WERI-Rb-1 (cell line): ENCODE measurements at places on chromosomes 3 and 15.
A peak's percentile ranks its signal among the peaks of the same experiment; 100 is the strongest.

GRCh38 chr15:65032801-65033537, 3.5 kb upstream of the MTFMT start:
- DNase-seq, result peak; percentile 83

GRCh38 chr3:194107107-194107506, 28.8 kb upstream of the HES1 start:
- no peak for DNase-seq

DNA sequence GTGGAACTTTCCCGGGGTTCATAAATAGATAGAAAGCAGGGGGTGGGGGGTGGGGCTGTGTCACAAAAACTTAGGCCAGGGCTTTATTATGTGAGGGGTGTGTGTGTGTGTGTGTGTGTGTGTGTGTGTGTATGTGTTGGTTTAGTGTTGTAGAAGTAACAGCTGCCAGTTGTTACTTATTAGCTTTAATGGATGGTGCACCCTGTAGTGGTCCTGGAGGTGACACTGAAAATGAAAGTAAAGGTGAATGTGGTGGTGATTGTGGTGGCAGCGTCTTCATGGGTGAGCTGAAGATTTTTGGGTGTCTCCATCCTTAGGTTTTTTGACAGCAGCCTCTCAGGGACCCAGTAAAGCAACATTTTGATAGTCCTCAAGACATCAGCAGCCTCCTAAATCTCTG, 449.9 kb downstream of the PDCD6IP start:
- DNase-seq, result no peak

DNA sequence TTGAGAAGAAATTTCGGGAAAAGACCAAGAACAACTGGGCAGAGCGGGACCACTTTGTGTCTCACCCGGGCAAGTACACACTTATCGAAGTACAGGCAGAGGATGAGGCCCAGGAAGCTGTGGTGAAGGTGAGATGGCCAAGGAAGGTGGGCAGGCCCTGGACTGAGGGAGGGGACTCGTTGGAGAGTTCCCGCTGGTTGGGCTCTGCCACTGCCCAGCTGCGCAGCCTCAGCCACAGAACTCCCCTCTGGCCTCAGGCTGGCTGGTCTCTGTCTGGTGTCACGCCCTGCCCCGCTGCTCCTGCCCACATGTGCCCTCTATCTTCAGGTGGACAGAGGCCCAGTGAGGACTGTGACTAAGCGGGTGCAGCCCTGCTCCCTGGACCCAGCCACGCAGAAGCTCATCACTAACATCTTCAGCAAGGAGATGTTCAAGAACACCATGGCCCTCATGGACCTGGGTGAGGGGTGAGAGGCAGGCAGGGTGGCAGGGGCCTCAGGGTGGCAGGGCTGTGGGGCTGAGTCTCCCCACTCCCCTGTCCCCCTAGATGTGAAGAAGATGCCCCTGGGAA, 2.4 kb downstream of the PARP3 start:
- DNase-seq, result no peak

DNA sequence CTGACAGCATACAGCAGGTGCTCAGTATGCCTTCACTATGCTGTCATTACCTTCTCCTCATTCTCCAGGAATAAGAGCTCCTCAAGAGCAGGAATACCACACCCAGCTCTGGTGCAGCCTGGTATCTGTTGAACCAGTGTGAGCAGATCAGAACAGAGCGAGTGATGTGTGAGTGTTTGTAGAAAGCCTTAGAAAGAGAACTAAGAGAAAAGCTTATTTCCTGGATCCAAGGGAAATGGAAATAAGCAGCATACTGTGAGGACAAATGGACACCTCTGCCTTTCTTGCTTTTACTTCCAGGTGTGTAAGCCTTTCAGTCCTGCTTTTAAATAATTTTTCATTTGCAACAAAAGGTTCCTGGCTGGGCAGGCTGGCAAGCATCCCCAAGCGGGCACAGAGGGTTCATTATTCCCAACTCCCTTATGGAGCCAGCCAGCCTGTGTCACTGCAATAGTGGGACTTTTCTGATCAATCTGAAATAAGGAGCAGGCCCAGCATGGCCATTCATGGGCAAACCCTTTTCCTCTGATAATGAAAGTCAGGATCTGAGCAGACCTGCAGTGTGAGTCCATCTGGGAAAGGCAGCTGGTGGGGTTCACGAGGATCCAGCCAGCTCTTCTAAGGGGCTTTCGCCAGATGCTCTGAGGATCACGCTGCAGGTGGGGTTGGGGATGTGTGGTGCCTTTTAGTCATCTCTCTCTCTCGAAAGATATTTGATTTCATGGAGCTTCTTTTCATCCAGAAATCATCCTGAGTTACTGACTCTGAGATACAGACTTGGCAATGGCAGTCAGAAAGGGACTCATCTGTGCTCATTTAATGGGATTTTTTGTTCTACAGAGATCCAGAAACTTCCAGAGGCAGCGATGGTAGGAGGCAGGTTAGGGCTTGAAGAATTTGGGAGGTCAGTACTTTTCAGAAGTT, 594.9 kb upstream of the CFAP20DC start:
- no peak for DNase-seq

GRCh38 chr15:89356634-89357298, 22.1 kb upstream of the POLG start:
- DNase-seq, result peak; percentile 48

GRCh38 chr3:198106265-198106664, 146.2 kb downstream of the LMLN start:
- DNase-seq, result no peak

DNA sequence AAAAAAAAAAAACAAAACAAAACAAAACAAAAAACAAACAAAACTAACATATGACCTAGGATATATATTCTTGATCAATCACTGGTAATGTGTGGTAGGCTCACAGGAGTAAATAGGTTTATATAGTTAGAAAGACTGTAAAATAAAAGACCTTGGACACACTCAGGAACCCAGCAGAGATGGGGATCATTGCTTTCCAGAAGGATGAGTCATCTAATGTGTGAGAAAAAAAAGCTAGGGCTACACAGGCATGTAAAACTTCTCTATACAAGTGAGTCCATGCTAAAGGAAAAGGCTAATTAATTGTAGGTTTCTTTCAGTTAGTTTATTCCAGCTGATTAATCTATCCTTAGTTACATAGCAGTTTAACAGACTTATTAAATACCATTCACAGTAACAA, 710.3 kb upstream of the ARPP21 start:
- DNase-seq, result no peak

DNA sequence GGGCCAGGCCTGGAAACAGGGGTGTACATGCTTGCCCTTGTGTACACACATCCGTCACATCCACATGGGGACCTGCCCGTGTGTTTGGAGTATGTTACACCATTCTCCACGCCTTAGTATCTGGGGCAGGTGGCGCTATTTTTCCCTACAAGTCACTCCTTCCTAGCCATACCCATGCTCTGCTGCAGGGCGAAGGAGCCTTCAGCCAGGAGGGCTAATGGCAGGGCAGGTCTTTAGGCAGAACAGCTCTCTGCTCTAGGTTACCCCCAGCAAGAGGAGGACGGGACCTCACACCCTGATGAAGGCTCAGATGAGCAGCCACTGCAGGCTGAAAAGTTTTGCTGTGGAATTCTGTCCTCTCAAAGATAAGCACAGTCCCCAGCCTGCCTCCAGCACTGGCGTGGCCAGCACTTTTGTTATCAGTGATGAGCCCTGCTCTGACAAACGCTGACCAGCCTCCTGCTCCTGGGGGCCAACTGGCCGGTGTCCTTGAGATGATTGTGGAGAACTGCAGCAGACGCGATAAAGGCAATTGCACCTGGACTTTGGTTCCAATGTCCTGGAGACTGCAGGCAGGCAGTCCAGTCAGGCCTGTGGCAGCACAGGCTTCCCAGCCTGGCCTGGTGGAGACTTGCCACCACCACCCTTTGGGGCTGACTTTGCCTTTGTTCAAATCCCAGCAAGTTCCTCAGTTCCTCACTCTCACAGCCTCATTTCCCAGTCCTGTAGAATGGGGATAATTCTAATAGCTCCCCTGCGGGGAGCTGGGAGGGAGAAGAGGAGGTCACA, 19.8 kb upstream of the PIGZ start:
- DNase-seq, result peak; percentile 32

GRCh38 chr3:197881970-197882338, 68.0 kb upstream of the RPL35A start:
- DNase-seq, result no peak

GRCh38 chr3:12638105-12638504, 25.8 kb downstream of the RAF1 start:
- DNase-seq, result no peak

DNA sequence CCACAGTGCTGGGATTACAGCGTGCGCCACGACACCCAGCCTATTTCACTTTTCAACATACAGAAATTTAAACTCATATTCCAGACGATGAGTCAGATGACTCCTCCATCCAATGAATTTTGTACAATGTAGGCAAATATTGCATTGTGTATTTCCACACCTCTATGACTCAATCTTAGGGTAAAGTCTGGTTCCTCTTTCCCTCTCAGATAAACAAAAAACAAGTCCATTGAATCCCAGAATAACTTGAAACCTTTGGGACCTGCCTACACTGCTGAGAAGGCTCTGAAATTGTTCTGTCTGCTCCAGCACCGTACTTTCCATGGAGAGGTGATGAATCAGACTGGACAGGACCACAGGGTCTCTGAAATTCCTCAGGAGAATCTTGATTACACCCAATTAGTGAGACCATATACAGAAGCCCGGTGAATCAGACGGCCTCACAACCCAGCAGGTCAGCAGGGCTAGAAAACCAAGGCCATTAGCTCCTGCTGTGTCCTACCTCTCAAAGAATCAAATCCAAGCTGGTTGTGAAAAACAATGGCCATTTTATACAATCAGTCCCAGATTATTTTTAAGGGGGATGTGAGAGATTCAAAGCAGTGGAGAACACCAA, 112.6 kb downstream of the ERC2 start:
- no peak for DNase-seq

DNA sequence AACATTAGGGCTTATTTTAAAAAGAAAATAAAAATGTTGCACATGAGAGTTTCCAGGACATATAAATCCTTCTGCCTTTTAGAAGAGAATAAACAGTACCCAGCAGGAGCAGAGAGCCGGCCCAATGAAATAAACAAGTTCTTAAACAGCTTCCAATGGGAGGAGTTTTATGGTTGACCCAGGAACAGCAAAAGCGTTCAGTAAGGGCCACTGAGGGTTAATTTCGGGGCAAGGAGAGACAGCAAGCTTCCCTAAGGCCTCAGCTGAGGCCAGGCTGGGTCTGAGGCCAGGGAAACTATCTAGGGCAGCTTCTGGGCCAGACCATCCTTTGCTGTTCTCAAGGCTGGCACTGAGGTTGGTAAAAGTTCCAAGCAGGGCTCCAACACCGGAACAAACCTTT, 3.4 kb downstream of the PDZRN3 start:
- no peak for DNase-seq

DNA sequence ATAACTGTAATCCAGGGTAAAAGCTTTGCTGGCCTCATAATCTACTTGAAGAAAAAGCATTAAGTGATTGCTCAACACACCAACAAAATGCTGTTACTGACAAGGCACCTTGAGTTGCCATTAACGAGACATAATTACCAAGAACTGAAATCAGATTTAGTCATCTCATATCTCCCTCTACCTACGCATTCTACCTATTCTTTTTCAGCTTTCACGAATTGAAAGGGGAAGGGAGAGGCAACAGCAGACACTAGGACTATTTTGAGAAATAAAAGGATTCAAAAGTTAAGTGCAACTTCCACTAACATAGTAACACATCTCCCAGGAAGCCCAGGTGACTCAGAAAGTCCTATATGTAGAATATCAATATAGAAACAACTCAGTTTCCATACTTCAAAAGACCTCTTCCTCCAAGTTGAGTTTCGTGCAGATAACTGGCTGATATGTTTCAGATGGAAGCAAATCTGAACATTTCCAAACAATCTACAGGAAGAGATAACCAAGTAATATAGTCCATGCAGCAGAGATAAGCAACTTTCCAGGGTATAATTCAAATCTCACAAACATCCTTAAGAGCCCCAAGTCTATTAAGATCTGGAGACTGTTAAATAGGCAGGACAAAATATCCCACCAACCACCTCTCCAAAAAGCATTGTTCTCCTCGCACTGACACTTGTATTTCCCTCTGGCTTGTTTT, 1.9 kb downstream of the OSBPL10 start:
- no peak for DNase-seq

DNA sequence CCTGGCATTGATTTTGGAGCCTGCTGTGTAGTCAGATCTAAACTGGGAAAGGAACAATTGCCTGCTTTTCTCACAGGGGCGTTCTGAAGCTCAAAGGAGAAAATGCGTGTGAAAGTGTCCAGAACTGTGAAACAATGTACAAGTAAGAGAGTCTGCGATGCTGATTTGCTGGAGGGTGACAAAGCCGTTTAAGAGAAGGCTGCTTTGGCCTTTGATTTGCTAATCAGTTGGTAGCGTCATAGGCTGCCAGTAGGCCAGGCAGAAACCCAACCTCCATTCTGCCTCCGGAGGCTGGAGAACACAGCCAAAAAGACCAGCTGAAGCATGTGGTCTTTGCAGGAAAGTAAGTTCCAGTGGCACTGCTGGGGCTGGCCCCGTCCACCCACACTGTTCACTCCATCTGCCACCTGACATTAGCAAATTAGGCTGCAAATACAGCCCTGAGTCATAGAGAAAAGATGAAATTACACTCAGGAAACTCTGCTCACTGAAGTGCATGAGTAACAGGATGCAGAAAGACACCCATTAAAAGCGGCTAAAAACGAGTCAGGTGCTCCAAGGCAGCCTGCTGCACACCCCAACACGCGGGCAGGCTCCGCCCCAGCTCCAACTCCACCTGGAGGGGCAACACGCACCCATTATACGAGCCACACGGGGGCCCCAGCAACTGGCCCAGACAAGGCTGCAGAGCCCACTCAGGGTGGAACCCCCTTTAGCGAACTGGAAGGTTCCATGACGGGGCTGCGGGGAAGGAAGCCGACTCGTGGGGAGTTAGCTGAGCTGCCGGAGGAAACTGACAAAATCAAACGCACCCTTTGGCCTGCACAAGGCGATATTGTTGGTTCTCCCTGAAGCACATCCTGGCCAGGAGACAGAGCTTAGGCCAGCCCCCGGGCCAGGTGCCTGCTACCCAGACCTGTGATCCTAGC, 31.6 kb downstream of the ZDHHC19 start:
- DNase-seq, result no peak

- peak; percentile 23 for DNase-seq
Observed at GRCh38 chr3:150132101-150132749, 161.5 kb upstream of the PFN2 start.

DNA sequence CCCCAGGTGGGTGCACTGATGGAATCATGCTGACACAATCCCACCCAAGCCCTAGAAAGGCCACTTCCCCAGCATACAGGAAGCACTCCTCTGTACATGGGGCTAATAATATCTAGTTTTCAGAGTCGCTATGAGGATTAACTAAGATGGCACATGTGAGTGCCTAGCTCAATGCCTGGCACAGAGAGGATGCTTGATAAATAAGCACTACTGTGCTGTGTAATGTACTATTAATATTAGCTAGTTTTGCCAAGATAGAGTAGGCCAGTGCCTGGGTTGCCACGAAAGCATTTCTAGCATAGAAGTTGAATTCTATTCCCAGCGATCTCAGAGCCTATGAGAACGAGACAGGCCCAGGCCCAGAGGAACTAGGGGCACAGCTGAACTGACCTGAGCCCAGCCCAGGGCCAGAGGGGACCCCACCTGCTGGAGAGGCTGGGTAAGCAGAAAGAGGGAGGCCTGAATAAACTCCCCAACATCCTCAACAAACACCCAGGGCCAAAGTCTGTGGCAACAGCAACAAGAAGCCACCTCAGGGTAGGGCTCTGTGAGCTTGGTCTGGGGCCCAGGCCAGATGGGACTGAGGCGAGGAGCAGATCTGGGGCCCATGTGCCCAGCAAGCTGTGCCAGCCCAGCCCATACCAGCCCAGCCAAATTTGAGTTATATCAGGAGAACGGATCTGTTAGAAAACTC, 7.6 kb upstream of the SEMA7A start:
- no peak for DNase-seq

- DNase-seq, result no peak
Observed at GRCh38 chr15:29589416-29589815, 232.9 kb downstream of the TJP1 start.

GRCh38 chr3:138137861-138138260, 5.7 kb upstream of the A4GNT start:
- DNase-seq, result no peak
